Stimulated activated CD8-positive, alpha-beta memory T cell treated with anti-CD3 and anti-CD28 coated beads, Interleukin-7, amount 100 ng/mL, for 1 hour (primary cell): ENCODE measurements at places on chromosomes 7 and 10.

DNA sequence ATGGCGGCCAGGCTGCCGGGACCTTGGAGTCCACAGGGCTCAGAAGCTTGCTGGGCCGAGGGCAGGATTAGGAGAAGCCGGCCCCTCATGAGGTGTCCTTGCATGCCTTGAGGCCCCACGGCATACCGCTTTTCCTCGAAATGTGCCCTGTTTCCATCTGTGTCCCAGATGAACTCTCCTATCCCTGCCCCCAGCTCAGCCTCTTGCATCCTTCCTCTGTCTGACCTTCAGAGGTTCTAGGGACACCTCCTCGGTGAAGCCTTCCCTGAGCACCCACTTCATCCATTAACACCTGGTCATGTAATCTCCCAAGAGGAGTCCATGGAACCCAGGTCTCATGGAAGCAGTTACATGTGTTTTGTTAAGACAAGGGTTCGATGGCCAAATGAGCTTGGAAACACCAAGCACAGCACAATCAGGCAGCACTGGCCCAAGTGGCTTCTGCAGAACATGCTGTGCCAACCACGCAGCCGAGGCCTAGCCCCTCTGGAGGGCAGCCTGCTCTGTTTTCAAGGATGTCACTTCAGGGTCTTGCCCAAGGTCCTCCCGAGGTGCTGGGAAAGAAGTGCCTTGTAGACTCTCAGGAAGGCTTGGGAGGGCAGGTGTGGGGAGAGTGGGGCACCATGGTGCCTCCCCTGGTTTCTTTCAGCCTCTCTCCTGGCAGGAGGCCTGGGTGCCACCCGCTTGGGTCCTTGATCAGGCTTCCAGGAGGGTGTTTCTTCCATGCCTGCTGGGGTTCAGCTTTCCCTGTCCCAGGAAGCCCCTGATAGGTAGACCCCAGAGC is 124.3 kb downstream of the NEURL1 start:
- no peak for DNase-seq

GRCh38 chr10:73968098-73968521 is 29.8 kb upstream of the VCL start:
- peak; percentile 8 for DNase-seq

DNA sequence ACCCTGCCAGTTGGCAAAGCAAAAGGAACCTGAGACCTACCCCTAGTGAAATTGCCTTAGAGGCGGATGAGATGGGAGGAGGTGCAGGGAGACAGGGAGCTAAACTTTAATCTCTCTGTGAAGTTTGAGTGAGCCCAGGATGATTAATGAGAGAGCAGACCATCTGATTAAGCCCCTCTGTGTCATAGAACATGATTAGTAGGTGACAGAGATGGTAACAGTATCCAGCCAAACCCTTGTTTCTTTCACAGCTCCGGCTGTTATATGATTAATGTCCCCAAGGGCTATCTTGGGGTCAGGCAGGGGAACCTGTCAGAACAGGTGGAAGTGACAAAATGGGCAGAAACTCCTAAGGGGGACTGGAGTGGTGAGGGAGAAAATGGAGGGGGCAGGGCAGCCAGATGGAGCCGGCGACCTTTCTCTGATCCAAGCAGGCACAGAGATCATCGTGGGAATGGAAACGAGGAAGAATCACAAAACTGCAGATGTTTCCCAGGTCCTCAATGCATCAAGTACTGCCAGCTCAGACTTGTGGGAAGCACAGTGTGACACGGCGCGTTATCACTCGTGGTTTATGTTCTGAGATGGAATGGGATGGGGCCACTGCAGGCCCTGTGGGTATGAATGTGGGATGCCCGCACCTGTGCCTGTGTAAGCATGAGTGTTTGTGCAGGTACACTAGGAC is 684.2 kb downstream of the LRMDA start:
- no peak for DNase-seq

- DNase-seq: no peak
These were observed 355.3 kb upstream of the NPVF start for GRCh38 chr7:25583621-25584020.

GRCh38 chr7:1062296-1063294 is 18.2 kb downstream of the GPR146 start:
- DNase-seq: no peak

- DNase-seq: no peak
These were observed 106.2 kb downstream of the RTKN2 start for GRCh38 chr10:62162261-62162981.

GRCh38 chr10:21496343-21497176 is 28.9 kb downstream of the SKIDA1 start:
- no peak for DNase-seq

GRCh38 chr7:116210345-116211005 is at the start of gene TES:
Gene TES (plus strand): TSS chr7:116210539. CDS start chr7:116210708, 169 bp downstream.
- peak; percentile 35 for DNase-seq

DNA sequence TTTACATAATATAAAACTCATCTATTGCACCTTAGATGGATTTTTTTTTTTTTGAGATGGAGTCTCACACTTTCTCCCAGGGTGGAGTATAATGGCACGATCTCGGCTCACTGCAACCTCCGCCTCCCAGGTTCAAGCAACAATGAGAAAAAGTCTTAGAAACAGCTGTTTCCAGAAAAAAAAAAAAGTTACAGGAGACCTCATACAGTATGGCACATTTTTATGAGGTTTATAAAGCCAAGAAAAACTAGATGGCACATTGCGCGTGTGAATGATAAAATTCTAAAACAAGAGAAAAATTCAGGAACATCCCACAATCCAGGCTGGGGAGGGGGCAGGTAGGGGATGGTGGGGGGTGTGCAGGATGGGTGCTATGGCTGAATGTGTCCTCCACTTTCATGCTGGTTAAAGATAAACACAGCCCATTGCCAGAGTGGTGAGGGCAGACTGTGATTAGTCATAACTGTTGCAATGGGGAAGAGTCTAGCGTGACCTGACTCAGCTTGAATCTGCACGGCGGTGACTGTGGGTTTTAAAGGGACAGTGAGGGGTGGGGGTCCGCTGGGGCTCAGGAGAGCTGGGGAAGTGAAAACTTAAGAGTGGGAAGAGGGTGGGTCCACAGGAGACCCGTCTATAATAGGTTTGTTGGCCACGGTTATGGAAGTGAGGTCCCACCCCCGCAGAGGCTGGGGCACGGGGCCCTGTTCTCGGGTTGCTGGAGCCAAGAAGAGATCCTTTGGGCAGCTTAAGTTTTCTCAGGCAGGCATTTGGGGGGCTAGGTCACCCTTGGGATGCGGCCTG is 11.9 kb upstream of the LRRC27 start:
- no peak for DNase-seq

DNA sequence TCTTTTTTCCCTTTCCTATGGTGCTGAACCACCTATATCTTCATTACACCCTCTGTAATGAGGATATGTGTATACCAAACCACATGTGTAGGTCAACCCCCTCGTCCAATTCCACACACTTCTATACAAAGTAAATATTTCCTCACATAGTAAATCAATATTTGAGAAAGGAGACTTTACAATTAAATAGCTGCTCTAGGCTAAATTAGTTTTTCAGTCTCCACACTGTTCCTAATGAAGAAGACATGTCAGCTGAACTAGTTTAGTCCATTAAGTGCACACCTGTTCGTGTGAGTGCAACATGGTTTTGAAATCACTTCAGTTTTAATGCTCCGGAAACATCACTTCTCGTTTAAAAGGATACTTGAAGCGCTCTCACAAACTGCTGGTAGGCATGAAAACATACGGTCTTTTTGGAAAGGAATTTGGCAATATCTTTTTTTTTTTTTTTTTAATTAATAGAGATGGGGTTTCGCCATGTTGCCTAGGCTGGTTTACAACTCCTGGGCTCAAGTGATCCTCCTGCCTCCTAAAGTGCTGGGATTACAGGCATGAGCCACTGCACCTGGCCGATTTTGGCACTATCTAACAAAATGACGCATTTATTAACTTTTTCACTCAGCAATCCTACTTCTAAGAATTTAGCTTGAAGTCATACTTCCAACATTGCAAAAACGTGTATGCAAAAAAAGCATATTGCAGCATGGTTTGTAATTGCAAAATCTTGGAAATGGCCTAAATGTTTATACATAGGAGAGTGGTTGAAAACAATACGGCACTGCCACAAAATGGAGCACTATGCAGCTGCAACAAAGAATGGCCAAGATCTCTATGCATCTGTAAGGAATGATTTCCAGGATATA is 2.1 kb upstream of the XRCC2 start:
- no peak for DNase-seq

- no peak for DNase-seq
These were observed 2.5 kb upstream of the MEST start for GRCh38 chr7:130489140-130489983.

GRCh38 chr10:89505640-89506275 is 29.6 kb downstream of the SLC16A12 start:
- DNase-seq: no peak

GRCh38 chr7:100400656-100401055 is 27.4 kb downstream of the PILRA start:
- DNase-seq: no peak

- no peak for DNase-seq
These were observed 630 bp upstream of the VSTM4 start for GRCh38 chr10:49115796-49116508.

GRCh38 chr10:73946253-73947145 is 35.6 kb downstream of the PLAU start:
- no peak for DNase-seq

- no peak for DNase-seq
These were observed 204.7 kb downstream of the TAX1BP1 start for GRCh38 chr7:27944643-27945042.

GRCh38 chr10:71616817-71617654 is 102.5 kb downstream of the C10orf105 start:
- no peak for DNase-seq

- no peak for DNase-seq
These were observed 92.1 kb downstream of the ZNF277 start for GRCh38 chr7:112298543-112299100.

- DNase-seq: no peak
These were observed 23.8 kb upstream of the STARD3NL start for GRCh38 chr7:38154278-38154677.

- DNase-seq: no peak
These were observed 346.5 kb upstream of the CACNA2D1 start for GRCh38 chr7:82789883-82790609.

DNA sequence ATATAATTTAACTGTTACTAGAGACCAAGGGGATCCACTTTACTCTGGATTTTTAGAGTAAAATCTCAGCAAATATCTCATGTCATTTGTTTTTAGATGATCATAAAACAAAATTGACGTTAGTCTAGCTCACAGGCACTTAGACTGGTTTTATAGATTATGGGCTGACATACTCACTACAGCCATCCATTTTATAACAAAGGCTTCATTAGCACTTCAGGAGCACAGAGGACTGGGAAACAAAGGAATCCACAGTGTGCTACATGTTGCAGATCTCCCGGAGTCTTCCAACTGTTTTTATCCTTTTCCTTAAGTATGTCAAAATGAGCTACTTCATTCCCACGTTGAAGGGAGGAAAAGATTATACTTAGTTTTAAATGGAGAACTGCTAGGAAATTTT is 15.9 kb upstream of the SCRN1 start:
- DNase-seq: no peak

- DNase-seq: no peak
These were observed 374.8 kb upstream of the AKR1E2 start for GRCh38 chr10:4450981-4451908.

DNA sequence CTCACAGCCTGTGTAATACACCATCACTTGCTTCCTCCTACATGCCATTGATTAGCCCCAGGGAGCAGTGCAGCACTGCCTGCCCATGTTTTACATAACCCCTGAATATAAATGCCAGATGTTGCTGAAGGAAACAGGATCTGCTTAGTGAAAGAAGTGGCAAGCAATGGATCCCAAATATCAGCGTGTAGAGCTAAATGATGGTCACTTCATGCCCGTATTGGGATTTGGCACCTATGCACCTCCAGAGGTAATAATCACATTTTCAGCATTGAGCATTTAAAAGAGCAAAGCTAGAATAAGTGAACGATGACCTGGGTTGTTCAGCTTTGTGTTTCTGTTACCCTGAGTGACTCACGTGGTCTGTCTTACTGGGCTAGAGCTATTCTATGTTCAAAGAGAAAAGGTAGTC is at the start of gene AKR1C4:
TSS of gene AKR1C4 (plus strand) at position 136 of the 412 bp plus-strand sequence. CDS start at position 167, 31 bp downstream.
- DNase-seq: no peak

- DNase-seq: no peak
These were observed 771.6 kb upstream of the COBL start for GRCh38 chr7:52088008-52088901.

- DNase-seq: peak; percentile 25
These were observed 77.8 kb upstream of the ATP6V0A4 start for GRCh38 chr7:138875794-138876193.

GRCh38 chr10:22308390-22308789 is 7.8 kb upstream of the COMMD3 start:
- no peak for DNase-seq

DNA sequence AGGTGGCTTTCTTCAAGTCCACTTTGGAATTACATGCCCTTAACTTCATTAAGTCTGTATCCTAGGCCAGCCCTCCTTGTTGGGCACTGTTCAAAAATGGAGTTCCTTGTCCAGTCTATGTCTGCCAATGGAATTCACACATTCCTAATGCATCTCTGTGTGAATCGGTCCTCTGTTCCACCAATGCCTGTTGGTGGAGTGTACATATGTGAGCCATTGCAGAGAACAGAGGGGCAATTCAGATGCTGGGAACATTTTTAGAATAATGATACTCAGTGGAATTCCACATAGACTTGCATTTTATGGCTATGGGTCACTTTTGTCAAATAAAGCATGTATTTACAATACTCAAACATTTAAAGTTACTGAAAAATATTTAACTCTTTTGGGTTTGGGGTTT is 108.3 kb downstream of the COL28A1 start:
- DNase-seq: no peak

DNA sequence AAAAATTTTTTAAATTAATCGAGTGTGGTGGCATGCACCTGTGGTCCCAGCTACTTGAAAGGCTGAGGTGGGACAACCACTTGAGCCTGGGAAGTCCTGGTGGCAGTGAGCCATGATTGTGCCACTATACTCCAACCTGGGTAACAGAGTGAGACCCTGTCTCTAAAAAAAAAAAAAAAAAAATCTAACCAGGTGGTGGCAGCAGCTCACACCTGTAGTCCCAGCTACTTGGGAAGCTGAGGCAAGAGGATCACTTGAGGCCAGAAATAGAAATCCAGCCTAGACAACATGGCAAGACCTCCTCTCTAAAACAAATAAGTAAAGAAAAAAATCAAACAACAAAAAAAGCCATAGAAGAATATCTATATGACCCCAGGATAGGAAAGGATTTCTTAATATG is 3.6 kb upstream of the MYOF start:
- no peak for DNase-seq
